HCT116 (cell line): ENCODE measurements at places on chromosomes 6 and 20.

GRCh38 chr6:161265975-161266374, 7.9 kb downstream of the AGPAT4 start:
- no peak for DNase-seq

DNA sequence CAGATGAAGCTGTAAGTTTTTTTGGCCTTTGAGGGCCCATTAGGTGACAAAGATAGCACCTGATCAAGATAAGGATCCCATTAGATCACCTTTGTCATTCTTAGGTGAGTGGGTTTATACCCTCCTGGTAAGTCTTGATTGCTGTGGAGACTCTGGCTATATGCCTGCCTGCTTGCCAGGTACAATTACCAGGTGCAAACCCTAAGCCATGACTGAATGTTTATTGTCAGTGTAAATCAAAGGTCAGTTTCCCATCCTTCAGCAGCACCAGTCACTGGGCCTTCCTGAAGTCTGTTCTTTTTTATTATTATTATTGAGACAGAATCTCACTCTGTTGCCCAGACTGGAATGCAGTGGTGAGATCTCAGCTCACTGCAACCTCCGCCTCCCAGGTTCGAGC, 106.4 kb upstream of the FOXO3 start:
- DNase-seq, result no peak

- no peak for DNase-seq
Observed at GRCh38 chr6:87718662-87719433, 16.8 kb upstream of the AKIRIN2 start.

DNA sequence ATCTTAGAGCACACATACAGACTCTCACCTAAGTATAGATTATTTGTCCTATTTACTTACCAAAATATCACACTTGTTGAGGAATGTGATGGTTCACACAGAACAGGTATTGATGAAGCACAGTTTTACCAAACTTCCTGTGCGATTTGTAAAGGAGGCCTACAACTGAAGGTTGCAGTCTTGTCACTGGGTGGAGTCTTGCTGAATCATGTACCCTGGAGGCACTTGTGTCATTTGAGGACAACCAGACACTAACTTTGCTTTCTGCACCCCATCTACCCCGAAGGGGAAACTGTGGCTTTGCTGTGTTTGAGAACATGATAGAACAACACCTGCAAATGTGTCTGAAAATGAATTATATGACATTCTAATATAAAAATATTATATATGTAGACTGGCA, 32.4 kb upstream of the HINT3 start:
- DNase-seq, result no peak

GRCh38 chr6:11964729-11965335, 47.3 kb upstream of the HIVEP1 start:
- no peak for DNase-seq

DNA sequence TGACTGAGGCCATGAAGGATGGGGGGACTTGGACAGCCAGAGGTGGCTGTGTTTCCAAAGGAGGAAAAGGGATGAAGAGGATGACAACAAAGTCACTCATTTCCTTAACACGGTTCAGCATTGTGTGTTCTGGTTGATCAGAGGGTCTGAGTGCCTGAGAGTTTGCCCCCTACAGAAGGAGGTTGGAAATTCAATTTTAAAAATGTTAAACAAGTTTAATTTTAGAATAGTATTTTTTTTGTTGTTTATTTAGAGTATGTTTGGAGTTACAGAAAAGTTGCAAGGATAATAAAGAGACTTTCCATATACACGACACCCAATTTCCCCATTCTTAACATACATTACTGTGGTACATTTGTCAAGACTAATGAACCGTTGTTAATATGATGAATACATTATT, 10.3 kb upstream of the VAPB start:
- DNase-seq, result no peak
